ENCODE measurements at places on chromosomes 4 and X. TPM values are rescaled to one million over a fixed set of nuclear protein-coding genes. Genes with fewer than 3 reads are reported as not detected.

SLC26A1 gene
- total RNA-seq: 0.20 TPM

MAGEA2 gene
- not detected for total RNA-seq

PARM1 gene
- 78.0 TPM for total RNA-seq

GRPR gene
- not detected for total RNA-seq

GPRIN3 gene
- total RNA-seq: 25.2 TPM

CFI gene
- 61.0 TPM for total RNA-seq

RTL5 gene
- total RNA-seq: 9.2 TPM

MAGEA12 gene
- not detected for total RNA-seq

NR0B1 gene
- total RNA-seq: not detected

LRRC66 gene
- total RNA-seq: 0.12 TPM

CCKAR gene
- not detected for total RNA-seq

PGAM4 gene
- total RNA-seq: not detected

FABP2 gene
- not detected for total RNA-seq

FAM47E gene
- 3.6 TPM for total RNA-seq

CXCL3 gene
- total RNA-seq: 9.7 TPM

PCDH10 gene
- total RNA-seq: 0.41 TPM

SMIM31 gene
- total RNA-seq: not detected

UNC5C gene
- total RNA-seq: 6.7 TPM

NSDHL gene
- 27.0 TPM for total RNA-seq

FSTL5 gene
- total RNA-seq: 0.12 TPM

IRS4 gene
- total RNA-seq: not detected

HPSE gene
- total RNA-seq: 5.6 TPM

All from upper lobe of right lung (tissue), 1 donor.